ENCODE measurements at places on chromosomes 16 and 17.

DNA sequence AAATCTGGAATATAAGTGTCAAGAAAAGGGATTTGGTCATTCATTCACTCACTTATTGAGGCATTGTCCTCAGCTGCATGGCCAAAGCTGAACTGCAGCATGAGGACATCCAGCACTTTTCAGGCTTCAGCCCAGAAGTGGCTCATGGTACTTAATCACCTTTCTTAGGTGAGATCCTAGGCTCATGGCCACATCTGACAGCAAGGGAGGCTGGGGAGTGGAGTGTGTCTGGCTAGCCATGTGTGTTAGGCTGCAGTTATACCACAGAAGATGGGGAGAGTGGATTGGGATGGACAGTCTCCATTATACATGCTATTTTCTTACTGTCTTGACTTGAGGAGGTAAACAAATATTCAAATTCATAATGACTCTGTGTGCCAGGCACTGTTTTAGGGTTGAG is 68.8 kb downstream of the SHISA6 start:
- DNase-seq = no peak

DNA sequence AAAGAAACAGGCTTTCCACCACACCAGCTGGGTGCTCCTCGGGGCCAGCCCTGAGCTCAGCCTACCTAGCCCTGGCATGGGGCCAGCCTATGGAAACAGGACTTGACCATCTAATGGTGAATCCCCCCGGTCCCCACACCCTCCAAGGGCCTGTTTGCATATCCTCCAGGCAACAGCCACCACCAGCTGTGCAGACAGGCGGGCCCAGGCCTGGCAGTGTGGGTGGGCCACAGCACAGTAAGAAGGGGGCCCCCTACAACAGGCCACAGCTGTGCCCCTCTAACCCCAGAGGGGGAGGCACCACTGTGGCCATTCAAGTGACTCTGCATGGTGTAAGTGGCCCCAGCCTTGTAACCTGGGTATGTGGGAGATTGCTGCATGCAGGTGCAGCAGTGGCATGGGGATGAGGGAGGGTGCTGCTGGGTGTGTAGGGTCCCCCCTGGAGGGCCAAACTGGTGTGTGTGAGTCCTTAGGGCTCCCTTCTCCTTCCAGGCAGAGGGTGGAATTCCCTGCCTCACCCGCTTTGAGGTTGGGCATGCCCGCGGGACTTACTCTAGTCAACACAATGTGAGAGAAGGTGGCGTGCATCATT is 148.2 kb downstream of the C16orf78 start:
- DNase-seq = no peak

- no peak for DNase-seq
Measured at GRCh38 chr17:21010705-21011596, 31.9 kb downstream of the USP22 start.

GRCh38 chr17:41333836-41334235 is 16.8 kb downstream of the KRT33A start:
- DNase-seq = no peak

DNA sequence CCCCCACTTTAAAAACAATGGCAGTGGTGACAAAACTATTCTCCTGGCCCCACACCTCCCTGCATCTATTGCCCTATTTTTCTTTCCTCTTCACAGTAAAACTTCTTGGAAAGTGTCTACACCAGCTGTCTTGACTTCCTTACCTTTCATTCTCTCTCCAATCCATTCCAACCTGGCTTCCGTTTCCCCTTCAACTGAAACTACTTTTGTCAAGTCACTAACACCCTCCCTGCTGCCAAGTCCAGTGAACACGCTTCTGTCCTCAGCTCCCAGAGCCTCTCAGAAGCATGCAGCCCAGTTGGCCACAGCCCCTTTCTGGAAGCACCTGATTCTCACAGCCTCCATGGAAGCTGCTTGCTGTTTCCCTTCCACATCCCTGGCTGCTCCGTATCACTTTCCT is 4.0 kb upstream of the SCN4A start:
- no peak for DNase-seq

DNA sequence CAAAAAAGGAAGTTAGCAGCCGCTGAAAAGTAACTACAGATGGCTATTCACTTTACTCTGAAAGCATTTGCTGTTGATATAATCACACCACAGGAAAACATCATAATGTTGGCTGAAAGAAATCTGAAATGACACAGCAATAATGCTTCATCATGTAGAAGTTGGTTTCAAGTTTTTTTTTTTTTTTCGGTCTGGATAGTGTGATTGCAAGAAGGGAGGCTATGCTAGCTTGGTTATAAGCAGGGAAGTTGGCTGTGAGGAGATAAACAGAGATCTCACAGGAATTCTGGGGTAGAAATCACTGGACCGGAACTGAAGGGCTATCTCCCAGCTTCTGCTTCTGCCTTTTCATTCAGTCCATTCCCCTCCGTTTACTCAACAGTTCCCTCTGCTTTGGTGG is 57.9 kb downstream of the MYO1D start:
- DNase-seq = no peak

GRCh38 chr17:55416470-55417052 is 5.1 kb downstream of the MMD start:
- DNase-seq = no peak

GRCh38 chr17:1188812-1189504 is 9.2 kb upstream of the ABR start:
- DNase-seq = peak; percentile 88

GRCh38 chr16:68370581-68371275 is 59.9 kb downstream of the PRMT7 start:
- peak; percentile 44 for DNase-seq

DNA sequence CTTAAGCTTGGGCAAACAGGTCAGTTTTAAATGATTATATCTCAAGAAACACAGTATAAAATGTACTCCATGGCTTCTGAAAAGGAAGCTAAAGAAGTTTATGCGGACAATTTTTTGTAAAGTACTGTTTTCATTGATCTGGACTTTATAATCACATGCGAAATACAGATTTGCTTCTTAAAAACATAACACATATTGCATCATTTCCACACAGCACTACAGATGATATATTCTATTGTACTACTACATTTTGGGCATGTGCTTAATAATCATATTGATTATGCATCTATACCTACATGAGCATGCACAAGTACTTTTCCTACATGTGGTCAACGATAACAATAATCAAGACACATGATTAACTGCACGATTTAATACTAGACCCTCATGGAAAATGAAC is 22.5 kb downstream of the TRIM37 start:
- DNase-seq = no peak

DNA sequence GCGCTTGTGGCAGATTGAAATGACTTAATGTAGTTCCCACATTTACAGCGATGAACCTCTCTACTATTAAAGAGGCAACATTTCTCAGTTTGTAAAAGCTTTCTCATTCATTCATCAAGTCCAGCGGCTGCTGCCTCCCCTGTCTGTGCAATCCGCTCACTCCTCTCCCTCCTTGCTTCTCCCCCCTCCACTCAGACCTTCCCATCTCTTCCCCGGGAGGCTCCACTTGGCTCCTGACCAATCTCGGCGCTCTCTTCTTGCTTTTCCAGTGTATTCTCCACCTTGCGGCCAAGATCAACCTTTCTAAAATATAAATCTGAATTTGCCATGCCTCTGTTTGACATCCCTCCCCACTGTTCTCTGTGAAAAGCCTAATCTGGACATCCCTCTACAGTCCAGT is 117.5 kb downstream of the ASIC2 start:
- peak; percentile 46 for DNase-seq

GRCh38 chr17:75632863-75633485 is at the start of gene SMIM5:
SMIM5 (plus strand) TSS chr17:75633434; CDS start chr17:75640202, 6,768 bp downstream.
- DNase-seq = peak; percentile 93

DNA sequence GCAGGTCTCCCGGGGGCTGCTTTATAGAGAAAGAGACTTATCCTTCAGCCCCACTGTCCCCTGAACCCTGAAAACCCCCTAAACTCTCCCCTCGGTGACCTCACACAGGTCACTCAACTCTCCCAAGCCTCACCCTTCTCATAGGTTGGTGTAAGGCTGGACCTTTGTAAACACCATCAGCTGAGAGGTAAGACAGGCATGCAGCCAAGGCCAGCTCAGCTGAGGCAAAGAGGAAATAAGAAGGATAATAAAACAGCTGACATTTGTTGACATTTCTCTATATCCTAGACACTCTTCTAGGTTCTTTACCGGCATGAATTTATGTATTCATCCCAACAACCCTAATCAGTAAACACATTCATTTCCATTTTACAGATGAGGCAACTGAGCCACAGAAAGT is 134.3 kb downstream of the CCT6B start:
- no peak for DNase-seq

GRCh38 chr17:11380761-11381160 is 139.7 kb downstream of the SHISA6 start:
- no peak for DNase-seq

- DNase-seq = no peak
Measured at GRCh38 chr17:13425390-13425789, 176.3 kb downstream of the HS3ST3A1 start.

DNA sequence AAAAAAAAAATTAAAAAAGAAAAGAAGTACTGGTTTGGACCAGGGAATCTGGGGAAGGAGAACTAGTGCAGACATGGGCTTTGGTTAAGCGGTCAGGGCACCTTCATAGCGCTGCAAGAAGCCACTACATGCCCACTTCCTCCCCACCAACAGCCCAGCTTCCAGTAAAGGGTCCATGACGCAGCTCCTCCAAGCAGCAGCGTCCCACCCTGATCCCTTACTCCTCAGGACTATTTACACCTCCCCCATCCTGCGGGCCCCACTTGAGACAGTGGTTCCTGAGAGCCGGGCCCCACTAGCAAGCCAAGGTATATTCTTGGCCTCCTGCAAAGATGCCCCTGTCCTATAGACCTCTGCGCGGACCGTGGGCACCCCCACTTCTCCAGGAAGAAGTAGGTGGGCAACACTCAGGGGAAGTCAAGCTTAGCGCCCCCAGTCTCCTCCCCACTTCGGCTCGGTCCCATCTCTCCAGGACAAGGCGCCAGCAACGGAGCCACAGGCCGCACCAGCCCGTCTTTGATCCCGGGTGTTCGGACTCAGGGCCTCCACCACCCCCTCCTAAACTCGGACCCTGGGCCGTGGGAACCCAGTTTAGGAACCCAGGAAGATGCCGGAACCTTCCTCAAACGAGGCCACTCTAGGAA is 913 bp upstream of the PRR14 start:
- DNase-seq = no peak

GRCh38 chr16:8682551-8683259 is 8.3 kb downstream of the ABAT start:
- DNase-seq = no peak

GRCh38 chr17:82034371-82035011 is 3.0 kb downstream of the DCXR start:
- no peak for DNase-seq

DNA sequence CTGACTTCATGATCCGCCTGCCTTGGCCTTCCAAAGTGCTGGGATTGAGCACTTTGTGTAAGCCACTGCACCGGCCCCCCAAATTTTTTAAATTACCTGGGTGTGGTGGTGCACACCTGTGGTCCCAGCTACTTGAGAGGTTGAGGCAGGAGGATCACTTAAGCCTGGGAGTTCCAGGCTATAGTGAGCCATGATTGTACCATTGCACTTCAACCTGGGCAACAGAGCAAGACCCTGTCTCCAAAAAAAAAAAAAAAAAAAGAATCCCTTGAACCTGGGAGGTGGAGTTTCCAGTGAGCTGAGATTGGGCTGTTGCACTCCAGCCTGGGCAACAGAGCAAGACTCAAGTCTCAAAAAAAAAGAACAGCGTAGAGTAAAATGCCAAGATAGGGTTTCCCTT is 15.2 kb downstream of the ZNF276 start:
- no peak for DNase-seq

DNA sequence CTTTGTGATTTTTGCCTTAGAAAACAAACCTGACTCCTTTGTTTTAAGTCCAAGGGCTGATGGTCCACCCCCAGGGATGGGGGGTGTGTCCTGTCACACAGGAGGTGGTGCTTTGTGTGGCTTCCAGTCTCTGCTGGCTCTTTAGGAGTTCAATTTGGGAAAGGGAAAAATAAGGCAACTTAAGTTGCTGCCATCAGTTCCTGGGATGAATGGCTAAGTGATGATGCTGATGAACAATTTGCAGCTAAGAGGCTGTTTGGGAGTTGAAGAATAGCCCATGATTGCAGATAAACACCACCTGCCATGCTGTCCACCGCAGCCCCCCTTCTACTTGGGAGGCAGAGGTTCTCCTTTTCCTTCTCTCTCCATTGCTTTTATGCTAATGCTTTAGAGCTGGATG is 40.2 kb downstream of the ARL4D start:
- no peak for DNase-seq

GRCh38 chr16:13833515-13833914 is 86.4 kb upstream of the ERCC4 start:
- DNase-seq = no peak

GRCh38 chr17:834136-834535 is 52.0 kb downstream of the MRM3 start:
- no peak for DNase-seq

DNA sequence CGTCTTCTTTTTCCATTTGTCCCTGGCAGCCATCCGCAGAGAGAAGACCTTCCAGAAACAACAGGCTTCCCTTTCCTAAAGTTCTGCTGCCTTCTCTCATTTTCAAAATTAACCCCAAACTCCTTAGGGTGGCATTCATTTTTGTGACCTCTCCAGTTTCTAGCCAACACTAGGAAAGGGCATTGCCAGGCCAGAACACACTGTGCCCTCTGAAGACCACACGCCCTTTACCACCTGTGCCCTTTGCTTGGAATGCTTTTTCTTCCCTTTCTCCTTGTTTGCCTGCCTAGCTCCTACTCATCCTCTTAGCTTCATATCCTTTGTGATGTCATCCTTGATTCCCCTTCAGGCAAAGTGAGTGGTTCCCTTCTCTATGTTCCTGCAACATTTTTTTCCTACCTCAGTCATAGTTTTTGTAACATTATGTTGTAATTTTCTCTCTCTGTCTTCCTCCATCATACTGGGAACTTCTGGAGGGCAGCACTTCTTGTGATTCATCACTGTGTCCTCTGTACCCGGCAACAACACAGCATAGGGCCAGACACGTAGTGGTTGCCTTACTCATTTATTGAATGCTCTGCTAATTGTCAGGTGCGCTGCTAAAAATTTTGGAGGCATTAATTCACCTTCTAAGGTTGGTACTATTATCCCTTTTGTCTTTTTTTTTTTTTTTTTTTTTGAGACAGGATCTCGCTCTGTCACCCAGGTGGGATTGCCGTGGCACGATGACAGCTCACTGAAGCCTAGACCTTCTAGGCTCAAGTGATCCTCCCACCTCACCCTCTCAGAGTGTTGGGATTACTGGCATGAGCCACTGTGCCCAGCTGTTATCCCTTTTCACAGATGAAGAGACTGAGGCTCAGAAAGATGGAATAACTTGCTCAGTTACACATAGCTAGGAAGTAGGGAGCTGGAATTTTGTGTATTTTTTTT is 1.0 kb downstream of the KAT8 start:
- no peak for DNase-seq

DNA sequence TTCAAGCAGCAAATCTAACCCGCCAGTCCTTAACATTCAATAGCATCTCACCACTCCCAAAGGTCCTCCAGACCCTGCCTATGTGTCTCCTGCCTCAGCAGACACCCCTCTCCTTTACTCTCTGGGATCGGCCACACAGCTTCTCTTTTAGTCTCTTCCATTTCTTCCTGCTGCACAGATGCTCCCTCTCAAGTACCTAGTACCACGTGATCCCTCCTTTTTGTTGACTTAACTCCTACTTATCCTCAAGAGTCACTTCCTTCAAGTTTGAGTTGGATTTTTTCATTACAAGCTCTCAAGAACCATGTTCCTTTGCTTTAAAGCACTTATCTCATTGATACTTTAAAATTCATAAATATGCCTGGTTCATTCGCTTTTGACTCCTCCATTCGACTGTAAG is 24.9 kb downstream of the AMFR start:
- no peak for DNase-seq

GRCh38 chr16:59783191-59783590 is 1049.1 kb upstream of the GOT2 start:
- DNase-seq = no peak

GRCh38 chr17:39080421-39081078 is 70.9 kb downstream of the PLXDC1 start:
- DNase-seq = no peak
